ENCODE measurements at places on chromosomes 3 and 15.
A peak's percentile ranks its signal among the peaks of the same experiment; 100 is the strongest.

GRCh38 chr3:127899766-127900165 lies 15.3 kb upstream of the KBTBD12 start:
- no peak for ATAC-seq

- ATAC-seq: no peak
These were observed 448.5 kb downstream of the NAALADL2 start for GRCh38 chr3:175307642-175308041.

GRCh38 chr15:77527164-77527778 lies 105.4 kb downstream of the LINGO1 start:
- peak; percentile 16 for ATAC-seq

GRCh38 chr15:67146234-67146633 lies 80.8 kb downstream of the SMAD3 start:
- ATAC-seq: no peak

GRCh38 chr3:70736009-70736408 lies 423.6 kb upstream of the MDFIC2 start:
- ATAC-seq: no peak

DNA sequence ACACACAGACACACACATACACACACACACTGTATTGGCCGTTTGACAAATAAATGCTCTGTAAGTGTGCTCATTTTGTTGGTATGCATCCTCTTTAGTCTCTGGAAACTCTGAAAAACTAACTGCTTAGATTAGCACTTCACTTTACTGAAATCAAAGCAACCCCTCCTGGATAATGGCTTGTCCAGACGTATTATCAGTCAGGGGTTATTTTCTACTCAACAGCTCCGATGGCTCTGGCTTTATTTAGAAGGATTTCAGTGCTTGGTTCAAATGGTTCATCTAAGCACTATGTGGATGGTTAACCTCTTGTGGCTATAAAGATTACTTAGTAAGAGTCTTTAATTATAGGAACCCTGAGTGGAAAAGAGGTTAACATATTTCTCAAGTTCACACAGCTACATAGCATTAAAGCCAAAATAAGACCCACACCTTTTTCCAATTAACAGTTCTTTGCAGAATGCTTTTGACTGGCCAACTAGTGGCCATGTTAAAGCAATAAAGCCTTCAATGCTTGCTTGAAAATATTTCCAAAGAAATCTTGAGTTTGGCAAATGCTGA lies 516.1 kb upstream of the NAALADL2 start:
- ATAC-seq: no peak

GRCh38 chr15:64847448-64847847 lies 5.7 kb downstream of the PLEKHO2 start:
- no peak for ATAC-seq

DNA sequence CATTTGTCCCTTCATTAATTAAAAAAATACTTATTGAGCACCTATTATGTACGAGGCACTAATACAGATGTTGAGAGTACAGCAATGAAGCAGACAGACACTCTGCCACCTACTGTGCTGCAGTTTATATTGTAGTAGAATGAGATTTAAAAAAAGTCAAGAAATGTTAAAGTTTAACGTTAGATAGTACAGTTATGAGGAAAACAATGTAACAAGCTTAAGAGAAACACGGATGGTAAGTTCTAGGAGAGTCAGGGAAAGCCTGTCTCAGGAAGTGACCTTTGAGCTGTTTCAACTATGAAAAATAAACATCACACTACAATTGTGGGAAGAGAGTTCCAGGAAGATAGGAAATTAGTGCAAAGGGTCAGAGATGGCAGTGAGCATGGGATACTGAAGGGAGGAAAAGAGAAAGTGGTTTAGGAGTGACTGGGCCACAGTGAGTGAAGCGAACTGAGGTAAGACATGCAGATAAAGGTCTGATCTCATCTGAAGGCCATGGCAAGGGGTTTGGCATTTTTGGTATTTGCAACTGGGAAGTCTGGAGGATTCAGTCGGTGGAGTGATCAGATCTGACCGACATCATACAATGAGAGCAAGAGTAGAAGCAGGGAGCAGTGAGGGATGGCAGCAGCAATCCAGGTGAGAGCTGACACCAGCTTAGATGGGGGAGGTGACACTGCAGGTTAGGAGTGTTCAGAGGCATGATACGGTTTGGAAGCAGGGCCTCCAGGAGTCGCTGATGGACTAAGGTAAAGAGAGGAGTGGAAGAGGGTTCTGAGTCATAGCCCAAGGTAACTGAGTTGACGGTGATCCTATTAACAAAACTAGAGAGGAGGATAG lies 28.5 kb downstream of the PLSCR4 start:
- peak; percentile 57 for ATAC-seq

GRCh38 chr3:30012941-30013543 lies 593.4 kb upstream of the TGFBR2 start:
- peak; percentile 58 for ATAC-seq

- no peak for ATAC-seq
These were observed 204.5 kb downstream of the XXYLT1 start for GRCh38 chr3:195066441-195066841.

- ATAC-seq: no peak
These were observed 125.1 kb downstream of the SQOR start for GRCh38 chr15:45759936-45760335.

DNA sequence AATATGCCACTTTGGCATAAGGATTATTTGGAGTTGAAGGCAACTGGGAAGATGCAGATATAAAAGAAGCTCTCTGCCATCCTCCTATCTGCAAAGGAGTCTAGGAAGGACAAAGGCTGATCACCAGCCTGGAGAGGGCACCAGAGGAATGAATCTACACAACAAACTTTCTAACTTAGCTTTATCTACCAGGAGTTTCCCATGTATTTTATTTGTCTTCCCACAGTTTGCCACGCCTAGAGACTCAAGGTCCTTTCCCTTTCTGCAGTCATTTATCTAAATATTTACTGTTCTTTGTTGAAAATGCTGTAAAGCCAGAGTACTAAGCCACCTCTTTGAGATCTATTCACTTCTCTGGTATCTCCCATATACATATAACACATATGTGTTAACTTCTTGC lies 32.2 kb downstream of the GPR176 start:
- ATAC-seq: no peak

DNA sequence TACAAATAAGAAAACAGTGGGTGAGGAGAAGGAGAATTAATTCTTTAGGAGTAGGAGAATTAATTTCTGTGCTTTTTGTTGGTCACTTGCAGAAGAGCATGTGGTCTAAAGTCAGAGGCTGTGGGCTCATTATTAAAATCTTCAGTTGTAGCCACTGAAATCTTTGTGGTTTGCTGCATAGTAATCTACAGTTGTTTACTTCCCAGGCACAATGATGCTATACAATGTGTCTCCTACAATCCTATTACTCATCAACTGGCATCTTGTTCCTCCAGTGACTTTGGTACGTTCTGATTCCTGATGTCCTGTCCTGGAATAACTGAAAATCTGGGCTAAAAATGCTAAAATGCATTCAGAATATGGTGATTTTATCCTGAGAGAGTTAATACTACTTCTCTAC lies 21.0 kb downstream of the IFT122 start:
- ATAC-seq: no peak

GRCh38 chr15:66670175-66670574 lies 31.9 kb upstream of the SMAD6 start:
- ATAC-seq: no peak

DNA sequence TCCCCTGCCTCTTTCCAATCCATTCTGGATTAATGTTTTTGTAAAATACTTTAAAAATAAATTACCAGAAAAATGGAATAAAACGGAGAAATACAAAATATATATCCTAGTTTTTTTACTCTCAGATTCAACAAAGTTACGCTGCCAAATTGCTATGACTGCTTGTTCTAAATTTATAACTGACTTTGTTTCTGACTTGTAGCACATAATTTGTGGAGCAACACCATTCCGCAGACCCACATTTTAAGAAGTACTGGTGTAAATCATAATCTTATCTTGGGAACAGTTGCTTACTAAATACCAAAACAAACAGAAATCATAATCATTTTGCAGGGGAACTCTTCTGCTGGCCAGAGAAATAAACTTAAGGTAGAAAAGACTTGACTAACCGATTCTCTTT lies 339.4 kb upstream of the CBLB start:
- ATAC-seq: no peak

DNA sequence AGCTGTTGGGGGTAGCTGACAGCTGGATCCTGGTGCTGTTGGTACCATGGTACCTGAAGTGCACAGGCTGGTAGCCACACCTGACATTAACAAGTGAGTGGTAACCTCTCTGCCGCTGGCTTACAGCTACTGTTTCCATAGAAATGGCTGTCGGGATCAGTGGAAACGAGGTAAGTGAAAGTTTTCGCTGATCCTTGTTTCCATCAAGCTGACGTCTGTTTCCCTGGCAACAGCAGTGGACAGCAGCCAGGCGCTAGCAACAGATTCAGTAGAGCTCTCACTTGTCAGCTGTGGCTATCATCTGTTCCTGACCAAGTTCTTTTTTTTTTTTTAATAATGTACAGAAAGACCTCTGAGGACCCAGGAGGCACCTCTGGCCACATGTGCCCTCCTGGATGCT lies 166.2 kb downstream of the CHDH start:
- ATAC-seq: no peak

DNA sequence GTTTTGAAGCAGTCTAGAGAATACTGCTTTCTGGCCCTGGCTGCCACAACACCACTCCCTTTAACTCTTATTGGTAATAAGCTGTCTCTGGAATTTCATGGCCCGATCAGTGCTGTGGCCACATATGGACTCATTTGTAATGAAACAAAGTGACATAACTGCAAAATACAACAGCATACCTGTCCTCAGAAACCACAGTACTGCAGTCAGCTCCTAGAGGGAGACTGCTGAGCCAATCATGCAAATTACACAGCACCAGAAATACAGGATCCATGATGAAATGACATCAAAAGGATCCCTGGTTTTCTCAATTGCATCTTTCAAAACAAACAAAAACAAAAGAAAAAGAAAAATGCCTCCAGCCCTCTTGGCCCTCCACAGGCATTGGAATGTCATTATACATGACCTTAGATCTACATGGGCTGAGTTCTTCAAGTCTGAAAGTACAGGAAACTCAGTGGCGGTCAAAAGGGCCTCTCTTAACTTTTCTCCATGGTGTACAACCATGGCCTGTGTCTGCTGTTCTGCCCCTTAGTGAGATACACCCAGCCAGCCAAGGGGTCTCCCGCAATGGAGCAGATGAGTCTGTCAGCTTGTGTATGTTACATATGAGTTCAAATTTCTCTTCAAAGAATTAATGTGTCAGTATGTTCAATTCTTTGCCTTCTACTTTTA lies 24.9 kb upstream of the KBTBD12 start:
- ATAC-seq: no peak

- ATAC-seq: no peak
These were observed 28.0 kb downstream of the MB21D2 start for GRCh38 chr3:192889679-192890078.

DNA sequence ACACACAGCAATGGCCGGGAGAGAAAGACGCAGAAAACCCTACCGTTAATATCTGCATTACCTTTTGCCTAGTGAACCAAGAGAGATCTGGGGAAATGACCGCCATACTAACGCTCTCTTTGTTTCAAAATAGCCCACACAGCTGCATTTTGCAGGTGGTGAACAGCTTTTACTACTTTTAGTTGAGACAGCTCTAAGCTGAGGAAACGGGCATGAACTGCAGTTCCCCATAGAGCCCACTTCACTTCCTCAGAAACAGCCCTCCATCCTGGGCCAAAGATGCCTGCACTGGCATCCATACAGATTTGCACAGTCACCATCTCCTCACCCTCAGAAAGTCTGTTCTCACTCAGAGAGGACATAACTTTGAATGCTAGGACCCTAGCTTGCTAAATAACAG lies 45.0 kb downstream of the ZNF860 start:
- no peak for ATAC-seq

- no peak for ATAC-seq
These were observed 245.7 kb downstream of the FAM43A start for GRCh38 chr3:194931347-194931746.

GRCh38 chr3:33826688-33827087 lies 28.3 kb downstream of the PDCD6IP start:
- ATAC-seq: no peak

GRCh38 chr15:92600856-92601255 lies 54.7 kb downstream of the FAM174B start:
- no peak for ATAC-seq

DNA sequence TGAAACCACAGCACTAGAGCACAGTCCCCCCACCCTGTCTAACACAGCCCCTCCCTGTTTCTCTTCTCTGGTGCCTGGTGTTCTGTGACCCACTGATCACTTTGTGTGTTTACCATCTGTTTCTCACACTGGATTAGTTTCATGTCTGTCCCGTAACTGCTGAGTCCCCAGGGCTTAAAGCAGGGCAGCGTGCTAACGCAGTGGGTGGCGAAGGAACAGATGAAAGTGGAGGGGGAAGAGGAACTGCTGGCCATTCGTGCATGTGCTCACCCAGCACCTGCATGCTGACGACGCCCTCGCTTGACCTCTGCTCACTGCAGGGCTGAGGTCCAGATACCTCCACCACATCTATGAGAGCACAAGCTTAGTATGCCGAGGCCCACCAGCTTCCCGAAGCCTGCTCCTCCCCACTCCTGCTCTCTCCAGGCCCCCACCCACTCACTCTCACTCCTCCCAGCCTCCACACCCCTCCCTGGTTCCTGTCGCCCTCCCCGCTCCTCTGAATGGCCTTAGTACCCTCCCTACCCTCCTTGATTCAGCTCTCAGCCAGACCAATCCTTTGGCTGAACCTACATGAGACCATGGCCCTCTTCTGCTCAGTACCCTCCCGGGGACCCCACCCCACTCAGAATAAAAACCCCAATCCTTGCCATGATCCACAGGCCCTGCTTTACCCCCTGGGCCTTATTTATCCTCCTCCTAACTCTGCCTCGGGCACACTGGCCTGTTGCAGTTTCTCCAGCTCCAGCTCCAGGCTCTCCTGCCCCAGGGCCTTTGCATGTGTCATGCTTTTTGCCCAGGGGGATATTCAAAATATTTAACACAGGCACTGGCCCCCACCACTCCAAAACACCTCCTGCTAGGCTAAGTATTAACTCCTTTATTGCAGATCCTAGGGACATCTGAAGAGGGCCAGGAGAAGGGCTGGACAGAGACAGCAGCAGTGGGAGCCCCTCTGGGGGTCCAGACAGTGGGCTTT lies 15.1 kb upstream of the IQSEC1 start:
- ATAC-seq: no peak

GRCh38 chr15:87781959-87782625 lies 474.4 kb downstream of the NTRK3 start:
- ATAC-seq: no peak

- no peak for ATAC-seq
These were observed 136.6 kb upstream of the RARB start for GRCh38 chr3:25291481-25291905.

DNA sequence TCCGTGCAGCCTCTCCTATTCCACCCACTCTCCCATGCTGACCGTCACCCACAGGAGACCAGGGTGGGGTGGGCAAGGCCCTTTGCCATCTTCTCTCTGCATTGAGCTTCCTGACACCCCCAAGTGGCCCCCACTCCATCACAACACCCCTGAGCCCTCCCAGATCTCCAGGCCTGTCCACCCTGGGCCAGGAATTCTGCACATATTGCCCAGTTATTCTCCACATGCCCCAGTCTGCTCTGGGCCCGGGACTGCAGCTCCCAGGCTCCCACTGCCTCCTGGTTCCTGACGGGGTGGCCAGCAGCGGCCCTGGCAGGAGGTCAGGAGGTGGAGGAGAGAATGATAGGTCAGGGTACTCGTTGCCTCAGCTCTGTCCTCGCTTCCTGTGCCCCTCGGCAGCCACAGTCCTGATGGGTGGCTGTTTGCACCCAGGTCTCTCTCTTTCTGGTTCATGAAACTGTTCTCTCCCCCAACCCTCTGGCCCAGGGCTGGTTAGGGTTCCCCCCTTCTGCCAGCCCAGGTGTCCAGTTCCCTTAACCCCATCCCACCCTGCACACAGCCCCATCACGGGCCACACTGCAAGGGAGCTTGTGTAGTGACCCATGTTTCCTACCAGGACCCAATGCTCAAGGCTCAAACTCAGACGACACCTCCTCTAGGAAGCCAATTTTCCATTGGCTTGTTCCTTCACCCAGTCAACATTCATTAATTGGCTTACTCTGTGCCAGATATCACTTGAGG lies 47.3 kb downstream of the IQSEC1 start:
- ATAC-seq: no peak

Data from gastroesophageal sphincter (tissue), 4 donors.